ENCODE measurements at places on chromosomes 16 and 17. TPM values are rescaled to one million over a fixed set of nuclear protein-coding genes. Genes with fewer than 3 reads are reported as not detected.
A peak's percentile ranks its signal among the peaks of the same experiment; 100 is the strongest.

Gene GTF3C1
- total RNA-seq: 58.5 TPM

DNA sequence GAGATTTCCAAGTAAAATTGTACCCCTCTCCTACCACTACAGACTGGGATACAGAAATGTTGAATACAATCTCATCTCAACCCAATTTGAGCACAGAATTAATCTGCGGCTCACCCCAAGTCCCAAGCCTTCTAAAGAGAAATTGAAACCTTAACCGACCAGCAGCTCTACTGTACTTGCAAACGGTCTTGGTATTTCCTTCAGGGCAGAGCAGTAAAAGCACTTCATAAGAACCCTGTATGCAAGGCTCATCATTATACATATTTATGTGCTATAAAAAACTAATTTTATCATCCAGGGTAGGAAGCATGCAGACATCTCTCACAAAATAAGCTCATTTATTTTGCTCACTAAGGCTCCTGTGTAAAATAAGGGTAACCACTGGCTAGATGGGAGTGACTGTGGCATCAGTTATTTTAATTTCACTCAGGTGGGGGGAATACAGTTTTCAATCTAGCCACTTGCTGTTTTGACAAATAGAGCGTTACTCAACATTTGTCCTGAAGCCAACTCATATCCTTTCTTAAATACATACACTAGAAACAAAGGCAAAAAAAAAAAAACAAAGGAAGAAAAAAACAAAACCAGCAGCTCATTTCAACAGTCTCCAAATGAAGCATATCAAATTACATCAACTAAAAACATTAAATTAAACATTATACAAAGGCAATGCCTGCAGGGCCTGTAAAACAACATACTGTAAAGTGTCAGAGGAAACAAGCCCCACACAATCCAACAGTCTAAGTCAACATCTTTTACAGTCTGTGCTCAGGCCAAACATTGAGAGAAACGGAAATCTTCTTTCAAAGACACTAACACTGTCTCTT is 65.0 kb downstream of the PARN start:
- DNase-seq: no peak

GRCh38 chr17:34578656-34579016 is 746 bp upstream of the TMEM132E start:
- DNase-seq: no peak

GRCh38 chr16:11080999-11081630 is 136.8 kb downstream of the CLEC16A start:
- peak; percentile 88 for DNase-seq

- DNase-seq: no peak
Measured at GRCh38 chr17:20174588-20175265, 165.6 kb downstream of the SPECC1 start.

Gene RHBDL3
- total RNA-seq: 0.15 TPM

GRCh38 chr16:78395035-78395434 is 295.6 kb downstream of the WWOX start:
- DNase-seq: no peak

- no peak for DNase-seq
Measured at GRCh38 chr17:77436058-77436442, 295.3 kb downstream of the SEC14L1 start.

Gene PCGF2
- 8.5 TPM for total RNA-seq

GRCh38 chr17:50868602-50869001 is 2.4 kb upstream of the TOB1 start:
- no peak for DNase-seq

DNA sequence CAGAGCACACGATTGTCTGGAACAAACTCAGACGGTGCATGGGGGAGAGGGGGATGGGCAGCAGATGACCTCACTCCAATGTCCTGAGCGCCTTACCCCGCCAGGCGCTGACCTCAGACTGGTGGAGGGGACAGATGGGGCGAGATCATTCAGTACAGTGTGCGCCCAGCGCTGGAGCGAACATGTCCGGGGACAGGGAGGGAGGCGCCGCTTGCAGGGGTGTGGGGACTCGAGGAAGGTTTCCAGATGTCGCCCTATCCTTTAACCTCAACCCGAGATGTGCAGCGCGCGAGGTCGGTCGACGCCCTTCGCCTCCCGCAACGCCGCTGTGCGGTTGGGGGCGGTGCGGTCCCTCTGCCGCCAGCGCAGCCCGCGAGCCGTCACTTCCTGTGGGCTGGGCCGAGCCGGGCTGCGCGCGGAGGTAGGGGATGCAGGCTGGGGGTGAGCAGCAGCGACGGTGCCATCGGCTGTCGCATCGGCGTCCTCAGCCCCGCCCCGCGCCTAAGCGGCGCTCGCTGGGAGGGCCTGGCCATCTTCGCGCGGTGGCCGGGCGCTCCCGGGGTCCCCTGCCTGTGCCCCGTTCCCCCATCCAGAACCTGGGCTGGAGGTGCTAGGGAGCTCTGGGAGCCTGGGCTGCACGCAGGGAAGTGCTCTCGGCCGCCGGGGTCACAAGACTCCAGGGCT is 5.3 kb upstream of the CDR2L start:
- DNase-seq: peak; percentile 83

- DNase-seq: no peak
Measured at GRCh38 chr16:28293601-28293960, 1.3 kb downstream of the SBK1 start.

GRCh38 chr16:11396241-11397048 is 51.2 kb downstream of the RMI2 start:
- DNase-seq: peak; percentile 69

DNA sequence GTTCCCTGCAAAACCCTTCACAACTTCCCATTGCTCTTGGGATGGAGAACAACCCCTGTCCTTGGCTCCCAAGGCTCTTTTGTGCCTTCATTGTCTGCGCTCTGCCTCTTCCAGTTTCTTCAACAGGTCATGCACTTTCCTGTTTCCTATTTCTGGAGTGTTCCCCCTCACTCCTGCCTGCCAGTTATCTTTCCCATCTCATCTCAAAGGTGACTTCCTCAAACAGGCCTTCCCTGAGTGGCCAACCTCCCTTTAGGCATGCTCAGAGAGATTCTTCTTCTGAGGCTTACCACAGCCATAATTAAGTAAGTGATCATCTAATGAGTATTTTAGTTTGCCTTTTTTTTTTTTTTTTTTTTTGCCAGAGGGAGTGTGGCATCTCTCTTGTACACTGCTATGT is 2.9 kb upstream of the CYLD start:
- no peak for DNase-seq

DNA sequence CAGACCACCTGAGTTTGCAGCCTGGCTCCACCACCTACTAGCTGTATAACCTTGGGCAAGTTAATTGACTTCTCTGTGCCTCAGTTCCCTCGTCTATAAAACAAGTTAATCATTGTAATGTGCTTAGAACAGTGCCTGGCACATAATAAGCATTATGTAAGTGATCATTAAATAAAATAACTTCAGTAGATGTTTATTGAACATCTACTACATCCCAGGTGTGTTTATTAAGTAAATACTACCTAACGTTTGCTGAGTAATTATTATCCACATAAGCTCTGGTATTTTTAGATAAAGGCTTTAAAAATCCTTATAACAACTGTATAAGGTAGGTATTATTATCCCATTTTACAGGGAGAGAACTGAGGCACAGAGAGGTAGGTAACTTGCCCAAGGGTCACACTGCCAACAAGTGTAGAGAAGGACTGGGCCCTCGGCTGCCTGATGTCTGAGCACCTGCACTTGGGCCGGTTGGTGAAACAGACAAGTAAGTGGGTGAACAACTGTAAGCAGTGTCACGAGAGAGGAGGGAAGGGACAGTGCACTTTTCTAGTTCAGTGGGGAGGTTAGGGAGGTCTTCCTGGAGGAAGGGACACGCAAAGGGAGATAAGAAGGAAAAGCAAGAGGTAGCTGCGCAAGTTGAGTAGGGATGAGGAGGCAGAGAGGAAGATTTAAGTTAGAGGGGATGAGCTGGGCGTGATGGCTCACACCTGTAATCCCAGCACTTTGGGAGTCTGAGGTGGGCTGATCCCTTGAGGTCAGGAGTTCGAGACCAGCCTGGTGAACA is 4.6 kb downstream of the TNS4 start:
- no peak for DNase-seq

- no peak for DNase-seq
Measured at GRCh38 chr16:85195900-85196772, 83.9 kb upstream of the CIBAR2 start.

DNA sequence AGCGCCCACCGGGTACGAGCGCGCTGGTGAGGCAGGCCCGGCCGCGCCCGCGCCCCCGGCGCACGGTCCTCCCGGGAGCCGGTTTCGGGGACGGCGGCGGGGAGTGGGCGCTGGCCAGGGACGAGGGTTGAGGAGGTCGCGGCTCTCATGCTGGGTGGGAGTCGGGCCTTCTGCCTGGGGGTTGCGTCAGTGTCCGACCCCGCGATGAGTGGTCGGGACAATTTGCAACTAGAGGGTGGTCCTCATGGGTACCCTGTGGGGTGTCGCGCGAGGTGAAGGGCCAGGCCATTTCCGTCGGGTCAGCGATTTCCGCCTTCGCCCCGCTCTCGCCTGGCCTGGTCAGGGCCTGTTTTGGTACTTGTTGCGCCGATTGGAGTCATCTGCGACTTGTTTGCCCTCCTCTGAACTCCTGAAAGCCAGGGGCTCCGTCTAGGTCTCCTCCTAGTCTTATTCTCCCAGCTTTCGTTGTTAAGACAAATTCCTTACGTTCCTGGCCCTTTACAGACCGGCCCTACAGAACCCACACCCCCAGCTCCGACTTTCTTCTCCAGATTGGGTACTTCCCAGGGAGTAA is 14.9 kb downstream of the NAA60 start:
- peak; percentile 34 for DNase-seq

- DNase-seq: no peak
Measured at GRCh38 chr16:69078073-69078472, 27.4 kb upstream of the HAS3 start.

Gene CD300E
- total RNA-seq: not detected

Gene ADORA2B
- not detected for total RNA-seq

DNA sequence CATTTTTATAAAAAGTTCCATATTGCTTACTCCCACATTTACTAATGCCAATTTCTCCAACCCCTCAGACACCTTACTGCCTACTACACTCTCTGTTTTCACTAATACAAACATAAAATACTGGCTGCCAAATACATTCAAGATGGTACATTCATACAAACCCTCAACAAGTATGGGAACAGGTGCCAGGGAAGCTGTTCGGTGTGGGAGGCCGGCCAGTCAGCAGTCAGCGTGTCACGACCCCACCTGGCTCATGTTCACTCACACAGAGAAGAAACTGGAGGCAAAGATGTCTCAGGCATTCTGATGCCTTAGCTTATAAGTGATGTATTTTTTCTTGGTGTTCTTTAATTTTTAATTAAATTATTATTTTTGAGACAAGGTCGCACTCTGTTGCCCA is 42.4 kb upstream of the TRAP1 start:
- no peak for DNase-seq

Gene ROGDI
- total RNA-seq: 5.9 TPM

- DNase-seq: no peak
Measured at GRCh38 chr17:4119299-4119698, 23.5 kb downstream of the ZZEF1 start.

GRCh38 chr17:11779892-11780291 is 181.6 kb downstream of the DNAH9 start:
- no peak for DNase-seq

Gene NLRC3
- total RNA-seq: 4.7 TPM

DNA sequence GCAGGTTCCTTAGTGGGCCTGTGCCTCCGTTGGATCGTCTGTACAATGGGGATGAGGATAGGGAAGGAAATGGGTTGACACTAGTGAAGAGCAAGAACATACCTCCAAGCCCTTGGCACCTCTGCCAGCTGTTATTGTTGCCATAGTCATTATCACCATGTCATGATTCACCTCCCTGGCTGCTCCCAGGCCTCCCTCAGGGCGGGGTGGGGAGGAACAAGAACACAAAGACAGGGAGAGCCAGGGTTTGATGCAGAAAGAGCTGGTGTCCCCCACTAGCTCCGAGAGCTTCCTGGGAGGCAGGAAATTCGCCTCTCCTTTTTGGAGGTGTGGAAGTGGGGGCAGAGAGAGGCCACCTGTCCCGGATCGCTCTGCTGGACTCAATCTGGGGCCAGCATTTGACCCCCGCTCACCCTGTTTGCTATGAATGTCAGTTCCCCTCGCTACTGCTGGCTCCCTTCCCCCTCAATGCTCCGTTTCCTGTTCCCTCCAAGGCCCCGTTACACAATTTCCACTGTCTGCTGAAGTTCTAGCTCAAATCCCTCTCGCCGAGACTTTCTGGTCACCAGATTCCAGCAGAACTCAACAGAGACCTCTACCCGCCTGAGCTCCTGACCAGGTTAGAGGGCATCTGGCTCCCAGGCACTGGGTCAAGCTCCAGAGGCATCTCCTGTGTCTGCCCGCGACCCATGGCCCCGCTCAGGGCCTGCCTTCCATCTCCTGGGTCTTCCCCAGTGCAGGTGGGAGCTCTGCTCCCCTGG is 9.1 kb downstream of the TIMP2 start:
- DNase-seq: peak; percentile 20

GRCh38 chr17:45825792-45826191 is 18.9 kb upstream of the SPPL2C start:
- DNase-seq: no peak

Gene CKLF
- 22.1 TPM for total RNA-seq

GRCh38 chr16:49615576-49615975 is 240.3 kb downstream of the ZNF423 start:
- DNase-seq: no peak
